ENCODE measurements at places on chromosomes 7 and 10.

DNA sequence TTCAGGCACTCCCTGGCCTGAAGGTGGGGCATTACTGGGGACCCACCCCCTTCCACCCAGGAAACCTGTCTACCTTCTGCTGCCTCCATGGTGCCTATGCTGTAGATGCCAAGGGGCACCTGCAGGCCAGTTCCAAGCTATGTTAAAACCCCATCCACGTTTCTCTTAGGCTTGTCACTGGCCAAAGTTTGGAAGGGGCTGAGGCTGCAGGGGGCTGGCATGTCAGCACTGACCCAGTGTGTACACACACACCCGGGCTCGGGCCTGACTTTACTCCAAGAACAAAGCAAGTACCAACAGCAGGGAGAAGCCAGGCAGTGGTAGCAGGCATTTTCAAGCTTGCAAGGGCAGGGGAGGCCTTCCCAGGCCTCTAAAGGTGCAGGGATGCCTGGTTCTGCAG, 53.8 kb upstream of the PCDH15 start:
- DNase-seq, result no peak

DNA sequence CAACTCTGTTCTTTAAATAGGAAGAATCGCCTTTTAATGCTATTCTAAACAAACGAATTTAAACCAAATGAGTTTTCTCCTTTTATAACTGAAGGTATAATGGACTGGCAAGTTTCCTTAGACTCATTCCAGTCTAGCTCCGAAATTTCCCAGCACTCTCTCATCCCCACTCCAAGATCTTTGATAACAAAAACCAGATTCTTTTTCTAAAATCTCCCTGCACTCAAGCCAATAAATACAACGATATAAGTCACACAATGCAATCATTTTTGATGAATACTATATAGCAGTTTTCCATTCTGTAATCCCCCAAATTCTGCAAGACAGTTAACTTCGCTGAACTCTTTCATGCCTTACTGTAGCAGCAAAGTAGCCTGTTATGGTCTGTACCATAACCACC, 1.9 kb downstream of the OGA start:
- no peak for DNase-seq

- no peak for DNase-seq
These were observed 79.8 kb downstream of the RALA start for GRCh38 chr7:39703144-39703543.

DNA sequence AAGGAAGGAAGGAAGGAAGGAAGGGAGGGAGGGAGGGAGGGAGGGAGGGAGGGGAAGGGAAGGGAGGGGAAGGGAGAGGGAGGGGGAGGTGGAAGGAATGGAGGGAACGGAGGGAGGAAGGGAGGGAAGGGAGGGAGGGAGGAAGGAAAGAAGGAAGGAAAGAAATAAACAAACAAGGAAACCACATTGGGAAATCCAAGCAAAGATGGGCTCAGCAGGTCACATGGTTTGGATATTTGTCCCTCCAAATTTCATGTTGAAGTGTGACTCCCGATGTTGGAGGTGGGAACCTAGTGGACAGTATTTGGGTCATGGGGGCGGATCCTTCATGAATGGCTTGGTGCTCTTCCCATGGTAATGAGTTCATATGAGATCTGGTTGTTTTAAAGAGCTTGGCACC, 454.6 kb upstream of the C7orf33 start:
- no peak for DNase-seq

GRCh38 chr10:133154411-133154810, 5.6 kb upstream of the KNDC1 start:
- no peak for DNase-seq

DNA sequence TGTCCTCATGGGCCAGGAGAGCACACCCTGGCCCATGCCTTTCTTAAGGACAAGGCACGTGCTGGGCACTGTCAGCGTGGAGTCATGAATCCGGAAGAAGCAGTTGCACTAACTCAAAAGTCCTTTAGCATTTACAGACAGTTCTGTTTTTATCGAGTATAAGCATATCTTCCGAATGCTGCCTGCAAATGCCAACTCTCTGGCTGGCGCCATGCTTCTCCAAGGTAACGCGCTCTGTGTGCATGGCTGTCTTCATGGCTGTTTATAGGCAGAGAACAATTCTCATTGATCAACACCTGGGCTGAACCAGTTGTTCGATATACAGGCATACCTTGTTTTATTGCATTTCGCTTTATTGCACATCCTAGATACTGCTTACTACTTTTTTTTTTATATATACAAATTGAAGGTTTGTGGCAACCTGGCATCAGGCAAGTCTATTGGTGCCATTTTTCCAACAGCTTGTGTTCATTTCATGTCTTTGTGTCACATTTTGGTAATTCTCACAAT, 28.0 kb upstream of the ZNRF2 start:
- DNase-seq, result no peak

Data from DMS153 (cell line).